Erythroblast (primary cell): ENCODE measurements at places on chromosomes 11 and 22.

DNA sequence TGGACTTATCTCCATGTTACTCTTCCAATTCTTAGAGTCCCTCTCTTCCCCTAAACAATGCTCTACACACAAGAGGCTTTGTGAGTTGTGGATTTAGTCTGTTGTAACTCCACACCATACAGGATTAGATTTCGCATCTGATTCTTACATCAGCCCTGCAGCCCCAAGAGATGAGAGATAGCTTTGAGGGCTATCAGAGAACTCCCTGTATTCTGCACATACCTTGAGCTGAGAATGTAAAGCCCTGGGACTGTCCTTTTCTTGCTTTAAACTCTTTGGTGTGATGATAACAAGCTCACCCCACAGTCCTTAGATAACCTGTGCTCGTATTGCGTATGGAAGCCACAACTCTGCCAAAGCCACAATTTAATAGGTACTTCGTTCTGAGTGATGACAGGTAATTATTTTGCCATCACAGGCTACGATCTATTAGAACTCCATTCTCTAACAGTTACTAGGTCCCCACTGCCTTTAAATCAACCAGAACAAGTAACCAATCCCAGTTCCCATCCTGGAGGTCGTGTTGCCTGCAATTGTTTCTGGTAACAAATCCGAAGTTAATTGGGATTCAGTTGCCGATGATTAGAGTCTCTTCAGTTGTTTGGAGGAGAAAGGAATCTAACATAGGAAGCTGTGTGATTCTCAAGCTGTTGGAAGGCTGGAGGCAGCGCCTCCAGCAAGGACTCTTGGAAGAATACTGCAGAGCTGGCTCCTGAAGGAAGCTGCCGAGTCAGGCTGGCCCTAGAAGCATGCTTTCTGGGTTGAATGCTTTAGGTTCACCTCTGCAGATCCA, 1.3 kb upstream of the PARVG start:
- no peak for DNase-seq

GRCh38 chr22:31944700-31945442, 536 bp downstream of the YWHAH start:
- DNase-seq, result peak; percentile 57

GRCh38 chr22:38033522-38034277, 23.5 kb upstream of the PICK1 start:
- DNase-seq, result no peak

- peak; percentile 9 for DNase-seq
These were observed 190.5 kb upstream of the MTMR2 start for GRCh38 chr11:96114178-96115064.

DNA sequence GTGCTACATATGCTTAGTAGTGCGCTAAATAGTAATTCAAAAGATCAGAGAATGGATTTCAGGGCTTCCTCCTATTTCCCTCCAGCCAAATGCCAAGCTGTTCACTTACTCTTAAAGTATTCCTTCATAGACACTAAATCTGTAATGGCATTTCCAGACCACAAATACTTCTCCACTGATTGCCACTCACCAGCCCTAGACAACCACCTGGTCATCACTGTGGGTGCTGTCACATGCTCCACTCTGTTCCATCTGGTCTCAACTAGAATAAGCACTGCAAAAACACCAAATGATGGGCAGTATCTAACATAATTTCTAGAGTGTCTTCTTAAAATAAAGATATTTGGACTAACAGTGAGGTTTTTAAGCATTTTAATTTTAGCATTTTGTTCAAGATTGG, 341.3 kb downstream of the AASDHPPT start:
- no peak for DNase-seq

- no peak for DNase-seq
These were observed 15.9 kb downstream of the FBLN1 start for GRCh38 chr22:45518580-45518991.

GRCh38 chr22:26484360-26484706, 656 bp downstream of the SRRD start:
- DNase-seq, result peak; percentile 79

GRCh38 chr22:23069502-23070357, 589 bp upstream of the GNAZ start:
- peak; percentile 84 for DNase-seq

DNA sequence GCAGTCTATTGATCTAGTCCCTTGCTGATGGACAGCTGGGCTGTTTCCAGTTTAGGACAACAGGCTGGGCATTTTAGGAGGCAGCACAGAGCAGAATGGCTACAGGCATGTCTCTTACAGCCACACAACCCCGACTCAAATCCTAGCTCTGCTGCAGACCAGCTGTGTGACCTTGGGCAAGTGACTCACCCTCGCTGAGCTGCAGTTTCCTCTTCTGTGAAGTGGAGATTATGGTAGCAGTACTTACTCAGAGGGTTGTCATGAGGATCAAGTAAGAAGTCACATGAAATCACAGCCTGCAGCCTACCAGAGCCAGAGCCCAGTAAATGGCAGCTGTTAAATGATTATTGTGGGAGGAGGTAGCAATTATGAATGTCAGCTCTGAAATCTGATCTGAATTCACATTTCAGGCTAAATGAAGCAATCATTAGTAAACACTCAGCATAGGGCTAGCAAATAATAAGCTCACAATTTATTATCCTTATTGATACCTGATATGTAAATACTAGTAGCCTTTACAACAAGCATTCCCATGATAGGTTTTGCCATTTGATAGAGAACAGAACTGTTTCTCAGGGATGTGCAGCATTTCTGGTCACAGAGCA, 58.9 kb downstream of the MYEOV start:
- no peak for DNase-seq

DNA sequence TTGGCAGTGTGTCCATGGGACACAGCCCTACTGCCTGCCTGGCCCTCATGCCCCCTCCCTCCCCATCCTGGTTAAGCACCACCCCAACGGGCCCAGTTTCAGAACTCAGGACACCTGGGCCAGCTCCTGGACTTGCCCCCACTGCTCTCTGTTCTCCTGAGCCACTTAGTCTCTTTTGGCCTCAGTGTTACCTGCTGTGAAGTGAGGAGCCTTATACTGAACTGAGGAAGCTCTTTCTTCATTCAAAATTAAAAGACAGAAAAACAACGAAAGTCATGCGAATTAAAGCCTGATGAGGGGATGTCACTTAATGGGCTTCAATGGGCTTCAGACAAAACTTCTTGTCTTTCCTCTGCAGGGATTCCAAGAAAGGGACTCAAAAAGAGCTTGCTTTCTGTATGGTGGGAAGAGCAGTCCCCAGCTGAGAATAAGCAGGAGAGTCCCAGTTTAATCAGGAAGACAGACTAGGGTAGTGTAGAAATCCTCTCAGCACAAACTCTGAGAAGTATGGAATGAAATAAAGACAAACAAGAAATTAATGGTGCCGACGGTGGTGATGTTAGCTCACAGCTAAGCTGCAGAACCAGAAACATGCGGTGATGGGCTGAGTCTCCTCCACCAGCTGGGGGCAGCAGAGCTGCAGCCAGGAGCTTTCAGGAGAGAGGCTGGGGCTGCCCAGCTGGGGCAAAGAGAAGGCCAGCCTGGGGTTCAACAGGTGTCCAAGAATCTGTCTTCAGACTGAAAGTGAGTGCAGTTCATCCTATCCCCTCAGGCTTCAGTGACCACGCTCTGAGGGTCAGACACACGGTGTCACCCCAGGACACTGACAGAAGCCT, 101.0 kb downstream of the GGTLC2 start:
- DNase-seq, result peak; percentile 25

- no peak for DNase-seq
These were observed 733.5 kb downstream of the BRD1 start for GRCh38 chr22:49094151-49094550.

GRCh38 chr11:75072582-75072981, 24.1 kb downstream of the OR2AT4 start:
- peak; percentile 14 for DNase-seq

DNA sequence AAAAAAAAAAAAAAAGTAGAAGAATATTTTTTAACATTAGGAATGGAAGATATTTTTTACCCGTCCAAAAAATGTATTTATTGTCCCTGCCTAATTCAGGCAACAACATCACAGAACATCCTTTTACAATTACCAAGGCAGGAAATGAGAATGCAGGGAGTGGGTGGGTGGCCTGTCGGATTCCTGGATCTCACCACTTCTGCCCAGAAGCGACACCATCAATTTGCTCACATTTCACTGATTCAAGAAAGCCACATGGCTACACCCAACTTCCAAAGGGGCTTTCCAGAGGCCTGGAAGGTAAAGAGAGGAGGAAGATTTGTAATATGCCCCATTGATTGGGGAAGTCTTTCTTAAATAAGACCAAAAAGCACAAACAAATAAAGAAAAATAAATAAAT, 93.8 kb upstream of the CLPB start:
- no peak for DNase-seq

DNA sequence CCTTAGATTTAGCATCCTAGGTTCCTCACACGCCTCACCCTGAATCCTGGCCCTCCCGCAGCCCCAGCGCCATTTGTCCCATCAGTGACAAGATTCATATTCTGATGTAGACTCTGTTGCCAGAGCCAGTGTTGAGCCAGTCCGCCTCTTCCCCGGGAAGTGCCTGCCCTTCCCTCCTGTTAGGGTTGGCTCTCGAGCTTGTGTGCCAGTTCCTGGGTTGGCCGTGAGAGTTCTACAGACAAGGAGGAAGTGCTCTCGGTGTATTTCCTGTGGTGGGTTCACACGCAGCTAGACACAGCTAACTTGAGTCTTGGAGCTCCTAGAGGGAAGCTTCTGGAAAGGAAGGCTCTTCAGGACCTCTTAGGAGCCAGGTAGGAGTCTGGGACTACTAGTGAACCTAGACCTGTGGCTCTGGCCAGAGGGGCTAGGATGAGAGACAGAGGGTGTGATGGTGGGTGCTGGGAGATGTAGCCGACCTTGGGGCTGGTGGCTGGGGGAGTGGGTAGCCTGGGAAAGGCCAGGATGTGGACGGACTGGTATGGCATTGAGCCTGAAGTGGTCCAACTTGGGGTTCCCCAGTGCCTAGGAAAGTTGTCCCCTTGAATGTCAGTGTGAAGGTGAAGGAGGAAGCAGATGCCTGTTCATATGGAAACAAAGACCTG, at the start of gene IL18BP:
IL18BP (plus strand) TSS at position 261 of the 662 bp plus-strand sequence. CDS start 1,076 bp downstream, outside the sequence.
- no peak for DNase-seq

GRCh38 chr11:88117281-88117858, 57.9 kb downstream of the RAB38 start:
- no peak for DNase-seq

- DNase-seq, result no peak
These were observed 147.8 kb upstream of the SESN3 start for GRCh38 chr11:95378789-95379188.

- DNase-seq, result no peak
These were observed 282.5 kb downstream of the ETS1 start for GRCh38 chr11:128304666-128305485.

DNA sequence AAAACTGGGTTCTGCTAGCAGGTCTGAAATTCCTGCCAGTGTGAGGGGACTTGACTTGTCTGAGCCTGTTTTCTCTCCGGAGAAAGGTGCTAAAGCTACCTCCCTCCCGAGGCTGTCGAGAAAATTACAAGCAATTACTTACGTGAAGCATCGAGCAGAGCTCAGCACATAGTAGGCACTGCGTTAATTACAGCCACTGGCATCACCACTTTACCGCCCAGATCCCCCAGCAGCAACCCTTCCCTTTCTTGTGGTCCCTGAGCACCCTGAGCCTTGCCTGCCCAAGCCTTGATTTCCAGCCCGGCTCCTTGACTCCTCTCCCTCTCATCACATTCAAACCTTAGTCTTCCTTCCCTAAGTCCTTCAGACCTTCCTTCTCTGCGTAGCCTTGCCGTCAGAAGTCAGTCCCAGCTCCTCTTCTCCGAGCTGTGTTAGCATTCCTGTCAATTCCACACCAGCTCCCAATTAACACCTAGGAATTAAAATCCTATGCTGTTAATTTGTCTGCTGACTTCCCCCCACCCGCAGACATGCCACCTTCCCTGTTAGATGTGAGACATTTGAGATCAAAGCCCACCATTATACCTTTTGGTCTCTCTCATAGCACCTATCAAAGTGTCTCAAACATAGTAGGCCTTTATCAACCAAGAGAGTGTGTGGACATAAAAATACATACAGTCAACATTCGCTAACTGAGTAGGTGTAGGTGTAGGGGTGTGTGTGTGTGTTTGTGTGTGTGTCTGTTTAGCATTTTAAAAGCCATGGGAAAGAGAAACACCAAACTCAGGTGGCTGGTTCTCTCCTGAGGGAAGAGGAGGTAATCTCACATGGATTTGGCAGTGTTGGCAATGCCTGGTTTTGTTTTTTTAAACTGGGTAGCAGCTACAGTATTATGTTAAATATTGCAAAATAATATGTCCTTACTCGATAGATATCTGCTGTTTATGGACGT, 2.8 kb upstream of the KCNJ5 start:
- DNase-seq, result no peak

DNA sequence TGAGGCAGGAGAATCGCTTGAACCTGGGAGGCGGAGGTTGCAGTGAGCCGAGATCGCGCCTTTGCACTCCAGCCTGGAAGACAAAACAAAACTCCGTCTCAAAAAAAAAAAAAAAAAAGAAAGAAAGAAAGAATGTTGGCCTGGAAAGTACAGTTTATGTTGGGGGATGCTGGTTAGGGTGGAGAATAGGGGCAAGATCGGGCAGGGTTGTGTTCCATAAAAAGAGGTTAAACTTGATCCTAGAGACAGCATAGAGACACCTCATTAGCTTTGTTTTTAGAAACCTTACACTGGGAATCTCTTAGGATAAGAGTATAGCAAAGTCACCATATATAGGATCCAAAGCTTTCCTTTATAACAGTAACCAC, 1.9 kb upstream of the FTH1 start:
- DNase-seq, result no peak

GRCh38 chr22:39178206-39179111, 26.0 kb upstream of the CBX7 start:
- no peak for DNase-seq

GRCh38 chr11:2726964-2727363, 27.2 kb upstream of the KCNQ1OT1 start:
- no peak for DNase-seq

- no peak for DNase-seq
These were observed 15.1 kb upstream of the MRGPRX2 start for GRCh38 chr11:19075636-19076035.

DNA sequence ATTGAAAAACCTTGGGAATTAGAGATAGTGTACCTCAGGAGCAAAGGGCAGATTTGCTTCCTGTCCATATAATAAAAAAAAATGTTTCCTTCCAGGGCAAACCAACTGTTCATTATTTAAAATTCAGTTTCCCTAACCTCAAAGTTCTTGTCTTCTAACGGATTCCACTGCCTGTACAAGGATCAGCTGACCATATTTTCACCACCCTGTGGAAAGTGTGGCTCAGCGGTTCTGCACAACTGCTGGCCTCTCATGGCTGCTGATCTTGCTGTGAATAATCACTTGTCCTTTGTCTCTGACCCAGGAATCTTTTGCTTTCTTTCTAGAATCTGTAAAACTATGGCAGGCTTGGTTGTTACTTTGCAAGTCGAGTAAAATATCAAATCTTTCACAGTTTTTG, 1732.5 kb upstream of the RAG2 start:
- DNase-seq, result no peak
